ENCODE measurements at places on chromosomes 16 and 17. TPM values are rescaled to one million over a fixed set of nuclear protein-coding genes. Genes with fewer than 3 reads are reported as not detected.
A peak's percentile ranks its signal among the peaks of the same experiment; 100 is the strongest.

RSPRY1 gene
- total RNA-seq = 36.6 TPM

IGFALS gene
- not detected for total RNA-seq

SRSF2 gene
- total RNA-seq = 626 TPM

- peak; percentile 67 for DNase-seq
Measured at GRCh38 chr17:751269-752001, 629 bp downstream of the GEMIN4 start.

DNA sequence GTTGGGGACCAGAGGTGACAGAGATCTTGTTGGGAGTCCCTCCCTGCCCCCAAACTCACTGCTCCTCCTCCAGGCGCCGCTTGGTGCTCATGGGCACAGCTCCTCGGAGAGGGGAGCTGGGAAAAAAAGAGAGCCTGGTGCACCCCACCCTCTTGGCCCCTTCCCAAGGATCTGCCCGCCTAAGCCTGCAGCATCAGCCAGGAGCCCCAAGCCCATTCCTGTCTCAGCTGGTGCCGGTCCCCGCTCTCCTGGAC, 400 bp downstream of the HCFC1R1 start:
- no peak for DNase-seq

GRCh38 chr17:70086516-70086915, 11.5 kb downstream of the KCNJ16 start:
- no peak for DNase-seq

- DNase-seq = no peak
Measured at GRCh38 chr16:53087101-53087500, 32.3 kb downstream of the CHD9 start.

All from CD8-positive, alpha-beta memory T cell (primary cell).